ENCODE measurements at places on chromosomes 1 and 21.

DNA sequence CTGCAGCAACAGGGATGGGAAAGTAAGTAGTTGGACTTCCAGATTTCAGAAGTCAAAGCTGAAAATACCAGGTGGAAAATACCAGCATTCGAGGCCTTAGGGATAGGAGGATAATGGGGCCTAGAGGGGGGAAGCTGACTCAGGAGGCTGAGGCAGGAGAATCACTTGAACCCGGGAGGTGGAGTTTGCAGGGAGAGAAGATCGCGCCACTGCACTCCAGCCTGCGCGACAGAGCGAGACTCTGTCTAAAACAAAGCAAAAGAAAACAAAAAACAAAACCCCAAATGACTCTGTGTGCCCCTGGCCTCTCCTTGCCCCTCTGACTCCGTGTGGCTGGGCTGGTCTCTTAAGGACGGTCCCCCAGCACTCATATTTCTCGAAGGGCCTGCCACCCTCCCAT lies 3.4 kb downstream of the SH2D2A start:
- no peak for DNase-seq

DNA sequence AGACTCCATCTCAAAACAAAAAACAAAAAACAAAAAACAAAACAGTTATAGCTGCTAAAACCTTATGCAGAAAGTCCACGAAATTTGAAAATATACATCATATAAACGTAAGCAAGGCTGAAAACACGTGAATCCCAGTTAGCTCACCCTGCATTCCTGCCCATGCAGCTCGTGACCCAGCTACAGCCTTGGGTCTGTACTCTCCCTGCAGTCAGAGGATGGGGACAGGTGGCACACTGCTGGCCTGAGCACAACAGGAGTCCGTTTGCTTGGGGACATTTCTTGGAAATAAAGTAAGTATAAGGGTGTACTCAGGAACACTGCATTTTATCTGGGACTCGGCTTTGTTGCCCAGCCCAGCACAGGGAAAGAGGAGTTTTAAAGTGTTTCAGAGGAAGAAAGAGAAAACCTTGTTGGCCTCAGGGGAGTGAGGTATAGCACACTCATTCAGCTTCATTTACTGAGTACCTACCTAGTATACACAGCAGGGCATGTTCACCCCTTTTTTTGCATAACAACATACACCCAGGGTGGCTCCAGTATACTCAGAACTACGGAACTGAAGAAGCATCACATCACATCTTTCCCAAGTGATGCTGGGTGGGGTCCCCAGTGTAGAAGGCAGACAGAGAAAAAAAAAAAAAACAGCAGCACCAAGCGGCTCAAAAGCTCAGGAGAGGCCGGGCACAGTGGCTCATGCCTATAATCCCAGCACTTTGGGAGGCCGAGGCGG lies 44.1 kb downstream of the CAPZB start:
- DNase-seq: no peak

DNA sequence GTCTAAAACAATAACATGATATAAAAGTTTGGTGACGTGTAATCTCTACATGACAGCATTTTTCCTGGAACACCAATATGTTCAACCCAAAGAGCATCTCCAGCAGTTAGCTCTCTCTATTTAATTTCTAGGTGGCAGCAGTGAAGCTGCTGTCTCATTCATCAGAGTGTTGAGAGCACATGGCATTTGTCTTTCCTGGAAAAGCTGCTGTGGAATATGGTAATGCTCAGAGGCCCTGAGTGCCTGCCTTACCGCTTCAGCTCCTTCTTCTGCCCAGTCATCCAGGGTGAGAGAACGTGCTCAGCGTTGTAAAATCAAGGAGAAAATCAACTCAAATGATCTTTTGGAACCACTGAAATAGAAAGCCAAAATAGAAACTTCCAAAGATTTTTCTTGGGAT lies 640.7 kb downstream of the ADGRL2 start:
- DNase-seq: no peak

- DNase-seq: peak; percentile 22
Observed at GRCh38 chr1:55131801-55132200, 83.4 kb downstream of the USP24 start.

DNA sequence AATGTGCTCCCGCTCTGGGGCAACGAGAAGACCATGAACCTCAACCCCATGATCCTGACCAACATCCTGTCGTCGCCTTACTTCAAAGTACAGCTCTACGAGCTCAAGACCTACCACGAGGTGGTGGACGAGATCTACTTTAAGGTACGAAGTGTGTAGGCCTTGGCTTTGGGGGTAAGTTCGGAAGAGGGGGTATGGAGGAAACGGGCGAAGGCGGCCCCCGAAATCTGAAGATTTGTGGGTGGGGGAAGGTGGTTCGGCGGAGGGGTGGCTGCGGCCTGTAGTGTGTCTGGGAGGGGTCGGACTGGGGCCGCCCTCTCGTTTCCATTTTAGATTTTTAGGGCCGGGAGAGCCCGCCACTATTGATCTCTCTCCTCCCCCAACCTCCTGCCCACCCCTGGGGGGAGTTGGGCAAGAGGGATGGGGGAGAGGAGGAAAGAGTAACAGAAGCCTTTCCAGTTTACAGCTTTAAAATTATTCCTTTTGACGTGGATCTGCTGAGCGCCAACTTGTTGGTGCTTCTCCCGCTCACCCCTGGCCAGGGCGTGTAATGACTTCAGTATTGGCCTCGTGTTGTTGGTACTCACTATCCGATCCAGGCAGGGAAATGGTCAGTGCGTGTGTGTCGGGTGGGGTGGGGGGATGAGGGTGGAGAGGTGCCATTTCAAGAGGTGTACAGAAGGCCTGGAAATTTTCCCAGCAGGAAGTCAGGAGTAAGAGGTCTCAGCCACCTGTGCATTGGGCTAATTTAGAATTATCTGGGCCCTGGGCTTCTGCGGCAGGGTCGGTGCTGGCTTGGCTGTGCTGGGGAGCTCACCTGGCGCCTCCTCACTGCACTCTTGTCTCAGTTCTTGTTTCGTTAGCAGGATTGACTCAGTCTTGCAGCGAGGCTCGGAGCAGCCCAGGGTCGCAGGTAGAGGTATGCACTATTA lies 880 bp downstream of the PRPF38B start:
- peak; percentile 76 for DNase-seq

DNA sequence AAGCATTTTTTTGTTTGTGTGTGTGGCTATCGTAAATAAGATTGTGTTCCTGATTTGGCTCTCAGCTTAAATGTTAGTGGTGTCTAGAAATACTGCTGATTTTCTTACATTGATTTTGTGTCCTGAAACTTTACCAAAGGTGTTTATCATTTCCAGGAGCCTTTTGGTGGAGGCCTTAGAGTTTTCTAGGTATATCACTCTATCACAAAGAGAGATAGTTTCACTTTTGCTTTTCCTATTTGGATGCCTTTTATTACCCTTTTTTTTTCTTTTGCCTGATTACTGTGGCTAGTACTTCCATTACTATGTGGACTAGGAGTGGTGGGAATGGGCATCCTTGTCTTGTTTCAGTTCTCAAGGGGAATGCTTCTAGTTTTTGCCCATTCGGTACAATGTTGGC lies 109.6 kb downstream of the S1PR1 start:
- DNase-seq: no peak

DNA sequence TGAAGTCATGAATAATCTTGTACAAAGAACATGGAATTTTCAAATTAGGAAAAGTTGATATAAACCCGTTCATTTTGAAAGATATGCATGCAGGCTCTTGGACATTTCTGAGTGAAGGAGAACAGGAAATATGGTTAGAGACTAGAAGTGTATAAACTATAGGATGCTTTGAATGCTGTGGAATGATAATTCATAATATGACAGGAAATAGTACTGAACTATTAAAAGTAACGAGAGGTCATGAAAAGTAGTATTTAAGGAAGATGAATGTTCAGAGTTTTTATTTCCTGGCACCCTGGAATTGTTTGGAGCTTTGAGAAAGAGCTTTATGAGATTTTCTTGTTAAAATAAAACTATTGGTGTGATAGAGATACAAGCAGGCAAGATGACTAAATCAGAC lies 18.7 kb upstream of the CRB1 start:
- DNase-seq: no peak

DNA sequence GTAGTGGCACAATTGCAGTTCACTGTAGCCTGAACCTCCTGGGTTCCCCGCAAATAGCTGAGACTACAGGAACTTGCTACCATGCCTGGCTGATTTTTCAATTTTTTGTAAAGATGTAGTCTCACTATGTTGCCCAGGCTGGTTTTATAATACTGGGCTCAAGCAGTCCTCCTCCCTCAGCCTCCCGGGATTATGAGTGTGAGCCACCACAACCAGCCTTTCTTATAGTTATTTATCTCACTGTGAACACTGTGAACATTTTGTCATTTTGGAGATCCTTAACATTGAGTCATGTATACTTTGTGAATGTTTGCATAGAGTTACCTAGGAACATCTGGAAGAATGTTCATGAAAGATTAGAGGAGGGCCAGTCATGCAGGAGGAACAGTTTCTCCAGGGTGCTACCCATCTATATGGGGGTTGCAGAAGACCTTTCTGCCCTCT lies 127.1 kb upstream of the CACYBP start:
- DNase-seq: no peak

GRCh38 chr1:237012788-237013383 lies 8.6 kb upstream of the MT1HL1 start:
- DNase-seq: no peak

DNA sequence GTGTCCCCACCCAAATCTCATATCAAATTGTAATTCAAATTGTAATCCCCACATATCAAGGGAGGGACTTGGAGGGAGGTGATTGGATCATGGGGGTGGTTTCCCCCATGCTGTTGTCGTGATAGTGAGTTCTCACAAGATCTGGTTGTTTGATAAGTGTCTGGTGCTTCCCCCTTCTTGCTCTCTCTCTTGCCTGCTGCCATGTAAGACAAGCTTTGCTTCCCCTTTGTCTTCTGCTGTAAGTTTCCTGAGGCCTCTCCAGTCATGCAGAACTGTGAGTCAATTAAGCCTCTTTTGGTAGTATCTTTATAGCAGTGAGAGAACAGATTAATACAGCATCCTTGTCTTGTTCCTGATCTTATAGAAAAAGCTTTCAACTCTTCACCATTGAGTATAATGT lies 6.5 kb upstream of the LRRC39 start:
- DNase-seq: no peak

GRCh38 chr1:237671262-237671661 lies 219.5 kb downstream of the ZP4 start:
- DNase-seq: no peak

DNA sequence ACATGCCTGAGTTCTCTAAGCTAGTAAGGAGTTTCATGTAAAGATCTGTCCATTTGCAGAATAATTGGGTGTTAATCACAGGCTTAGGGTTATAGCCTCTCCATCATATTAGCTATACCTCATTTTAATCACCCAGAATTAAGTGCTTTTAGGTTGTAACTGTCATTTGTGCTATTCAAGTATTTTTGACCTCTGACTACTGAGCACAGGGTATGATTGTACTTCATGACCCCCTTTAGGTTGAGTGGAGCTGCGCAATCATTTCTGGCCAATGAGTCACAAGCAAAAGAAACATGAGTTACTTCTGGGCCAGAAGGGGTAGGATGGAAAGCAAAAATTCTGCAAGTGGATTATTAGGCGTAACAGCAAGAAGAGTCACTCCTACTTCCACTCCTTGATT lies 8.4 kb upstream of the SNX7 start:
- DNase-seq: no peak

DNA sequence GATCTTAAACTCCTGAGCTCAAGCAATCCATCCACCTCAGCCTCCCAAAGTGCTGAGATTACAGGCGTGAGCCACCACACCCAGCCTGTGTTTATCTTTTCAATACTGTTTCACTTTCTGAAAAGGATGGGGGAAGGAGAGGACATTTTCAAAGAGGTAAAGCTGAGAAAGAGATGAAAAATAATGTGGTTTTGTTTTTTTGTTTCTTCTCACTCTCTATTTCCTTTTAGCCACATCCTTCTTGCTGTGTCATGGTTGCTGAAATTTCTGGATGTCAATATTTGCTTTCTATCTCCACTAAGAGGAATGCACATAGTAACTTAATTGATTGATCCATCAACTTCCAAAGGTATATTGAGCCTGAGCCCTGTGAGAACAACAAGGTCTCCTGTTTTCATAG lies 6.4 kb upstream of the C1orf21 start:
- no peak for DNase-seq

- peak; percentile 36 for DNase-seq
Observed at GRCh38 chr1:46643368-46643775, 24.8 kb downstream of the ATPAF1 start.

- peak; percentile 59 for DNase-seq
Observed at GRCh38 chr1:63746129-63746864, 27.5 kb upstream of the ROR1 start.

DNA sequence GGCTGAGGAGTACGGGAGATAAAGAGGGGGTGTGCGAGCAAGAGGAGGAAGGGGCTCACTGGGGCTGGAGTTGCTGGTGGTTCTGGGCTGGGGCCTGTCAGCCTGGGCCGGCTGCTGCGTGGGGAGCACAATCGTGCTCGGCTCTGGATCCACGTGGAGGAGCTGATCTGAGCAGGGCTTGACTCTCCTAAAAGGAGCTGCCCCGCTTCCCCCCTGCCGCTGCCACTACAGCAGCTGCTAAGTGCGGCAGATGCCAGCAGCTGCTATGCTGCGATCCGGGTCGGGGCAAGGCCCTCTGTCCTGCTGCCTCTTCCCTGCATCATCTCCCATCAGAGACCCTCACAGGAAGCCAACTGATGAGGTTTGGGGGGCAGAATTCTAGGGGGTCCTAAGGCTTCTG lies 165.9 kb downstream of the PCBP3 start:
- DNase-seq: no peak

- no peak for DNase-seq
Observed at GRCh38 chr1:233721004-233721595, 107.2 kb downstream of the KCNK1 start.

- no peak for DNase-seq
Observed at GRCh38 chr1:109138358-109138757, 24.4 kb downstream of the ELAPOR1 start.

- DNase-seq: no peak
Observed at GRCh38 chr21:40595806-40596205, 251.2 kb downstream of the DSCAM start.

- DNase-seq: no peak
Observed at GRCh38 chr1:20302108-20302471, 11.4 kb downstream of the VWA5B1 start.

- DNase-seq: no peak
Observed at GRCh38 chr1:170634293-170634692, 29.6 kb upstream of the PRRX1 start.
